ENCODE measurements at places on chromosomes 1 and 21.

DNA sequence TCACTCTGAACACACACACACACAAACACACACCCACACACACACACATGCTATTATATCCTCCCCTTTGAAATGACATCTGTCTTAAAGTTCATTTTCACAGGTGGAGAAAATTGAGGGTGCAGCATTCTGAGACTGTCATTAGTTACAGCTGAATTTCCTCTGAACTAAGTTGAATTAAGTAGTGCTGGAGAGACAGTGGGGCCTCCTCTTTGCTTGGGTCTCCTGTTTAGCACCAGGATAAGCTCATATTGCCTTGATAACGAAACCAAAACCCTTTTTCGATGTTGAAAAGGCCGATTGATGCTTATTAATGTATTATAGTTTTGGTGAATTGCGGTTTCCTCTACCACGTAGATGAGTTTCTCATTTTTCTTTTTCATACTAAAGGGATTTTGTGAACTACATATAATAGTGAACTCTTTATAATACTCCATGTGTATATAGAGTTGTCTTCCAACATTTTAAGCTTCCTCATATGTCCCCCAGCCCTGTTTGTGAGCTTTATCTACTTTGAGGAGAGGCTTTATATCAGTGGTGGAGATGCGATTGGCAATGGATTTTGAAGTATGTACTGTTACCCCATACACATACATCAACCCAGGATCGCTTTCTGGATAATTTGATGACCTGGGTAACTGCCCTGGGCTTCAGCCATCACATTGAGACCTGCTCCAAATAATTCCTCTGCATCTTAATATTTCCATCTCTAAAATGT, 17.4 kb downstream of the DYNLT5 start:
- DNase-seq: no peak

DNA sequence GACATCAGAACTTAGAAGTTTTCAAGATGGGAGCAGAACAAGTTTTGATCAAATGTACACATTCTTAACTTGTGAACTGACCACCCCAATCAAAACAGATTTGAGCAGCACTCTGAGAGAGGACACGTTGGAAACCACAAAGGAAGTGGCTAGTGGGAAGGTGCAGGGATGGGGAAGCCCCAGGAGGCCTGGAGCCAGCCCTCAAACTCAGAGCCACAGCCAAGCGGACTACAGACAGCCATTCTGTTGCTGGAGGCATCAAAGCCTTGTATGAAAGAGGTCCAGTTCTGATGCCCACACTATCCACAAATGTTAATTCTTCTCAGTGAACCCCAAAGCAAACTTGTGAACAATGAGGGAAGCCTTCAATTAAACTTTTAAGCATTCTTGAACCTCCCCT, 143.6 kb upstream of the RAB4A start:
- no peak for DNase-seq

DNA sequence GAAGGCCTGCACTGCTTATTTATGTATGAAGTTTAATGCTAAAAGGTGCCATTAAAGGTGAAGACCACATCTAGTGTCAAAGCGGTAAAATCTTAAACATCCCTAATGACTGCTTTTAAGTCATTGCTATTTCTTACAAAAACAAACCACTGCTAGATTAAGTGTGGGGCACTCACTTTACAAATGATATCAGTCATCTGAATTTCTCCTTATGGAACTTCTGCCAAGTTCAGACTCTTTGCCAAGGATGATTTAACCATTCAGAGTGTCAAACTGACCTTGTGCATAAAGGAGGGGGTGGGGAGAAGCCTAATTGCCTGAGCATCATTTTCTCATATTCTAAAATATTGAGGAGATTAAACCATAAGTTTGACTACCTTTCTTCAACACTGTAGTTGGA, 271.5 kb downstream of the TGFB2 start:
- DNase-seq: no peak

DNA sequence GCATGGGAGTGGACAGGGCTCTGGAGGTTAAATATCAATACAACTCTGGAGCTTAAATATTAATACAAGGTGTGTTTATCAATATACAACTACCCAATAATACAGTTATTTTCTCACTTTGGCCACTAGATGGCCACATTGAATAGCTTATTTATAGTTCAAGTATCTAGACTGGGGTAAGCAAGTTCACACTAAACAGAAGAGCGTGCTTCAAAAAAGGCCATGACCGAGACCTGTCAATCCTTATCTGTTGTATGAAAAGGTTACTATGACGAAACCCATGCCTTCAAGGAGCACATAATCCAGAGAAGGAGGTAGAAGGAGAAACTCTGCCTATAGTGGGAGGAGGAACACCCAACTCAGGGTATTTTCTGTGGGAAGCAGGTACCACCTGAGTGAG, 29.1 kb downstream of the CHML start:
- no peak for DNase-seq

DNA sequence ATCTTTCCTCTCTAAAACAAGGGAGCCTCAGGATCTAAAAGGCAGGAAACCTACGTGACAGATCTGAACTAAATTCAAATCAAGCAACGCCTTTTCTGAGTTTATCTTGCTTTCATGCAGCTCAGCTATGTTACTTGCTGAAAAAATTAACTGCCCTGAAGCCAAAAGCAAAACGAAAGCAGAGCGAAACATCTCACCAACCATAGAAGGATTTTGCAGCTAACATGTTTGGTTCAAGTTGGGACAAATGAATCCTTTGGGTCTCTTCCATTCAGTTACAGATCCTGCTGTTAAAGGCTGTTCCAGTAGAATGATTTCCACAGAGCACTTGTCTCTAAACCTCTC, 482 bp downstream of the SLC2A5 start:
- no peak for DNase-seq

- no peak for DNase-seq
These were observed 11.5 kb downstream of the TRIM33 start for GRCh38 chr1:114499478-114499877.
